ENCODE measurements at places on chromosomes 2 and 18.

DNA sequence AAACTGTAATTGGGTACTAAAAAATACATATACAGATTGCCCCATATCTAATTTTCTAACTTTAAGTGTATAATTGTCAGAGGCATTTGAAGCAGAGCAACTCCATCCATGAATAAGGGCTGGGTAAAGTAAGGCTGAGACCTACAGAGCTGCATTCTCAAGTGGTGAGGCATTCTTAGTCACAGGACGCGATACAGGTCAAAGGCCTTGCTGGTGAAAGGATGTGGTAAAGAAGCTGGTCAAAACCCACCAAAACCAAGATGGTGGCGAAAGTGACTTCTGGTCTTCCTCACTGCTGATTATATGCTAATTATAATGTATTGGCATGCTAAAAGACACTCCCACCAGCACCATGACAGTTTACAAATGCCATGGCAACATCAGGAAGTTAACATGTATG lies 50.0 kb downstream of the SLC8A1 start:
- no peak for DNase-seq

GRCh38 chr2:132550946-132551345 lies 119.1 kb downstream of the LYPD1 start:
- no peak for DNase-seq

GRCh38 chr2:239830121-239831000 lies 194.8 kb downstream of the NDUFA10 start:
- no peak for DNase-seq

DNA sequence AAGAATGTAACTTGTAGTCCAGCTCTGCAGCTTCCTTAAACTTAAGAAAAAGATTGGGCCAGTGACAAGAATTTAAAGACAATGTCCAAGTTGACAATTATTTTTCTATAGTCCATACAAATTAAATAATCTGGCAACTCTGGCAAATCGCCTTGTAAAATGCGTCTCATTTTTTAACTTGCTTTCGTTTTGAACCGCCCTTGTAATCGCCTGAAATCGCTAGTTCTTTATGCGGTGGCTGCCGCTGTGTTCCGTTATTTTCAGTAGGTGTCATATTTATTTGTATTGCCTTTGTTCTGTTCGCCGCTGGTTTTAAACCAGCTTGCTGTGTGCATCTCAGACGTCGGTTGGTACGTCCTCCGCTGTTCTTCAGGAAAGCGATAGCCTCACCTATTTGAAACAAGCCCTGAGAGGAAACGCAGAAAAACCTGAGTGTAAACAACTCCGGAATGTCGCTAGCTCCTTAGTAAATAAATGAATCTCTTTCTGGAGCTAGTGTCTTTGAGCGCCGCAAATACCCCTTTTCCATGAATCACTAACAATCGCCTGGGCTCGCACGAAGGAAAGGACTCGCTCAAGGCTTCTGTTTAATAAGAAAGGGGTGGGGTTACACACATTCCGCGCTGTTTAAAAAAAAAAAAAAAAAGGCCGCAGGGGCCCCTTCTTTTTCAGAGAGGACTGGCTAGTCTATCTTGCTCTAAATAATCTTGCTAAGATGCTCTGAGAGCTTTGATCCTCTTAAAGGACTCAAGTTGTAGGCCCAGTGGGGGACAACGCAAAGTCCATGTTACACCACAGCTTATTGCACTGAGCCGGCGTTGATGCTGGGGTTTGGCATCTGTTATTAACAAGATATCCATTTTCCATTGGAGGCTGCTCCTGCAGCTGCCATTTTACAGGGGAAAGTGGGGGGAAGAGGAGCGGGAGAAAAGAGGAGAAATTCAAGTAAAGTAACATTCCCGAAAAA lies 3.0 kb downstream of the HOXD8 start:
- DNase-seq, result no peak

DNA sequence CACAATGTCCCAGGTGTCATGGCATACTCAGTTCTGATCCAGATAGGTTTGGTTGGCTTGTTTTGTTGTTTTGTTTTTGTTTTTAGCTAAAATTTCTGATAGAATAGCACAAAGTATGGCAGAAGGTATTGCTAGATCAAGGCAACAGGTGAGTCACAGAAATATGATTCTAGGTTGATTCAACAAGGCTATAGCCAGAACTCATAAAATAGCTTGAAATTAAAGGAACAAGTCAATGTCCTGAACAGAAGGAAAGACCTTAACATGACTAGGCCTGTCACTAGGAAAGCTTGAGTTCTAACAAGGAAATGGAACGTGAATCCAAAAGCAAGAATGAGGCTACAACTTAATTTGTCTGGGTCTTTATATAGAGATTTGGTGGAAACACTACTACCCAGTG lies 157.1 kb downstream of the GALNT3 start:
- no peak for DNase-seq

- DNase-seq, result no peak
These were observed 25.3 kb downstream of the DARS1 start for GRCh38 chr2:135960150-135960549.

- peak; percentile 65 for DNase-seq
These were observed at the start of gene VWA3B for GRCh38 chr2:98086491-98087446. Gene VWA3B (plus strand): TSS chr2:98087167. CDS start chr2:98093093, 5,926 bp downstream.

- DNase-seq, result no peak
These were observed 1.9 kb upstream of the OTOS start for GRCh38 chr2:240142256-240142775.

DNA sequence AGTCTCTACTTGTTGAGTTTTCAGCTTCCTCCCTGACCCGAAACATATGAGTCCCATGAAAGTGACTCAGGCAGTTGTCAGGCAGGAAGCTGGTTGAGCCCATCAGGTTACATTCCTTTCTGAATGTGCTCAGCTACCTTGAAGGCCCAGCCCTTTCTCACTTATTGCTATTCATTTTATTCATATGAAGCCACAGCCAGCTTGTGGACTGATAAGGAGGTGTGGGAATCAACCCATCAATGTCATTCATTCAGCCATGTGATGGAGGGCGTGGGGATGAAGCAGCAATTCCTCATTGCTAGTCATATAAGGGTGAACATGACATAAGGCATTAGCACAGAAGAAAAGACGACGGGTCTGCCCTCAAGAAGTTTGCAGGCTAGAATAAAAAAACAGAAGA lies 5.3 kb upstream of the VPS4B start:
- no peak for DNase-seq

DNA sequence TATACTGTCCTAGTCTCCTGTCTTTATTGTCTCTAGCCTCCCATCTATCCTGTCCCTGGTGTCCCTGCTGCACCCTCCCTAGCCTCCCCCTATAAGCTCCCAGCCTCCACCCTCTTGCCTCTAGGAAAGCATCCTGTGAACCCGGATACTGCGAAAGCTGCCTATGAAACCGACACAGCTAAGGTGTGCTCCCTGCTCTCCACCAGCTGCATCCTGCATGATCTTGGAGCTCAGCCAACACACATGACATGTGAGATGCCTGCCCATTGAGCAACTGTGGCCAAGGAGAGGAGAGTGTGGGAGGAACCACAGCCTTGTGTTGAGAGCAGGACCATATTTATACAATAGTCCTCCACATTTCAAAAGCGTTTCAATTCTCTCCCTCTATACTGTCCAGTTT lies 187.1 kb downstream of the ZBTB7C start:
- DNase-seq, result peak; percentile 2

- no peak for DNase-seq
These were observed 105.9 kb downstream of the SOX11 start for GRCh38 chr2:5798084-5798483.

DNA sequence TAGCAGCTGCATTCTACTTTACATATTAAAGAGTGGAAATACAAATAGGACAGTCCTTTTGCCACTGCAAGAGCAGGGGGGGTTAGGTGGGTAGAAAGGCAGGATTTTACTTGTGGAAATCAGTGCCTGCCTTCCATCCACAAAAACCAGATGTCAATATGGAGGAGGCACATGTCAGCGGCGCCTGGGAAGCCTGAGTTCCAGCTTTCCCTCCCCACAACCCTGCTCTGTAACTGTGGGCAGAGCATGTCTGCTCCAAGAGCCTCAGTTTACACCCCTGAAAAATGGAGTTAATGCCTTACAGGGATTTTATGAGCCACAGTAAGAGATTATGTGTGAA lies 32.9 kb downstream of the STEAP3 start:
- DNase-seq, result no peak

GRCh38 chr2:27922842-27923241 lies 32.3 kb downstream of the BABAM2 start:
- no peak for DNase-seq

DNA sequence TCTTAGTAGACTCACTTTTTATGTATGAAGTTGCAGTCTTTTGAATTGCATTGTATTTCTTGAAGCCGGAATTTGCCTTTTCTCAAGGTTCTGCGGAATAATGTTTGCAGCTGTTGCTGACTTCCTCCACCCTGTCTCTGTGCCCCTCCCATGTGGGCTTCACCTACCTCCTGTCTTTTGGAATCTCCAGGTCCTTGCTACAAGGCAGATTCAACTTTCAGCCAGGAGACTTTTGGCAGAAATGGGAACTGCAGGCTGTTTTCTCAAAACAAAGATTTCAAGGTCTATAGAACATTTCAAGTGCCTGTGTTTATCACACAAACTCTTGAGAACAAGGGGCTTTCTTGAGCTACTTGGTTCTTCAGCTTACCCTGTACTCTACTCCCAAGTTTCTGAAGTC lies 25.6 kb downstream of the ZNF236 start:
- DNase-seq, result no peak

DNA sequence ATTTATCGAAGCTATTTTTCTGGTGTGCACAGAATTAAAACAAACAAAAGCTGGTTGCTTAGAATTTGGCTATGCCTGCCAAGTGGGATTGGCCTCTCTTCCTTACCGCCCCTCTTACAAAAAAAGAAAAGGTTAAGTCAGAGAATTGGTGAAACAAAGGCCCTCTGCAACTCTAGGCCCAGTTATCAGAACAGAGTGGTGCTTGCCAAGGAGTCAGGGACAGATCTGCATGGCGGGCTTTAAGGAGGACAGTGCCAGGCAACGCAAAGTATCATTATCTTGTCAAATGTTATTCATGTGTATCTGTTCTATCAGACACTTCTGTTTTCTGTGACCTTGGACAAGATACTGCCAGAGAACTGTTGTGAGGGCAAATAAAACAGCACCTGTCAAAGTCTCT lies 78.3 kb downstream of the TGIF1 start:
- no peak for DNase-seq

DNA sequence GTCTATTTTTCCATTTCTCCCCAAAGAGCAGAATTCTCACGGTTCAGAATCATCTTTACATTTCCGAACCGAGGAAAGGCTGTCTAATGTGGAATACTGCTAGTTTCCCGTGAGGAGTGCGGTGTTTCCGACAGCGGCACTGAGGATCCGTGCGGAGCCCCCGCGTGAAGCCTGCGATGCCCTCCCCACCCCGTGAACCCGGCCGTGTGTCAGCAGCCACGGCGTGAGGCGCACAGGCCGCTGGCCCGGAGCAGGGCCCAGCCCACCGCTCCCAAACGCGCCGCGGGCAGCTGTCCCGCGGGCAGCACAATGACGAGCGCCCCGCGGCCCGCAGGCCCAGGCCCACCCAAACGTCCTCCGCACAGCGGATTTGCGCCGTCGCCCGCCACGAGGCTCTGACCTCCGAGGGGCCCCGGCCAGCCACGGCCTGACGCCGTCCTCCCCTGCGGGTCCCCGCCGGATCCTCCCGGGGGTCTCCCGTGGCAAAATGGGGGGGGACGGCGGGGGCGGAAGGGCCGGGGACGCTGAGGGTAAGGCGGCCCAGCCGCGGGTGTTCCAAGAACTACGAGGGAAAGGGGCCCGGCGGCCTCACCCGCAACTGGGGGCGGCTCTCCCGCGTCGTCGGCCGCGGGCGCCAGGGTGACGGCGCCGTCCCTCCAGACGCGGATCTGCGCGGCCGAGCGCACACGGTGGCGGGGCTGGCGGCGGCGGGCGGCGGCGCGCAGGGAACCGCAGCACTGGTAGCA lies 796 bp downstream of the SPIRE1 start:
- DNase-seq, result no peak

DNA sequence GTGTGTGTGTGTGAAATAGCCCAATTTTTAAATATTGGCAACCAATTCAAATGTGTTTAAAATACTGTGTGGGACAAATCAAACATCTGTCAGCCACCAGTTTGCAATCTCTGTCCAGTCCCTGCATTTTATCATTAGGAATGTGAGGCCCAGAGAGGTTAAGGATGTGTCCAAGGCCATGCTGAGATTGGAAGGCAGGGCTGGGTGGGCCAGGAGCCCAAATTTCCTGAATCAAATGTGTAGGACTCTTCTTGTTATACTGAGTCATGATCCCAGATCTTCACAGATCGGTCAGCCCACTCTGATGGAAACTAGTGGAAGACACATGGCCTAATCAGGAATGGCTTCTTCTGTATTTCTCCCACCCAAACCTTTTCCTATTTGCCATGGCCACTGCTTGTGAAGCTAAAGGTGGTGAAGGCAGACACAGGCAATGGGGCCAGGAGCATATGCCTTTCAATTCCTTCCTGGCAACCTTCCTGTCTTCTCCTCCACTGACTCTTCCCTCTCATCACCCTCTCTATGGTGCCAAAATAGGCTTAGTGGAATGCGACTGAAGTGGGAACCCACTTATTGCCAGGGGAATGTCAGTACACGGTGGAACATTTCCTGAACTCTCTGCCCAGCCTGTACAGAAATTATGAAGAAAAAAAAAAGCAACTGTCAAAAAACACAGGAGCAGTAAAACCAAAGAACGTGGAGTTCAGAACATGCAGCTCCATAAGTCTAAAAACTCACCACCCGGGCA lies 35.5 kb downstream of the ZEB2 start:
- no peak for DNase-seq

DNA sequence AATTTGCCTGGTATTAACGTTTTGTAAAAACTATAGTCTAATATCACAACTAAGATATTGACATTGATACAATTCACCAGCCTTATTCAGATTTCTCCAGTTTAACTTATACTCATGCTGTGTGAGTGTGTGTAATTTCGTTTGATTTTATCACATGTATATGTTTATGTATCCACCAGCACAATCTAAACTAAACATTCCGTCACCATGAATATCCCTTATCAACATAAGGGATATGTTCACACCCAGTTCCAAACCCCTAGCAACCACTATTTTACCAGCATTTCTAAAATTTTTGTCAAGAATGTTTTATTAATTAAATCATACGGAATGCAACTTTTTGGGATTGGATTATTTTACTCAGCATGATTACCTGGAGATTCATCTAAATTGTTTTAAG lies 450.3 kb downstream of the FBXO15 start:
- no peak for DNase-seq

DNA sequence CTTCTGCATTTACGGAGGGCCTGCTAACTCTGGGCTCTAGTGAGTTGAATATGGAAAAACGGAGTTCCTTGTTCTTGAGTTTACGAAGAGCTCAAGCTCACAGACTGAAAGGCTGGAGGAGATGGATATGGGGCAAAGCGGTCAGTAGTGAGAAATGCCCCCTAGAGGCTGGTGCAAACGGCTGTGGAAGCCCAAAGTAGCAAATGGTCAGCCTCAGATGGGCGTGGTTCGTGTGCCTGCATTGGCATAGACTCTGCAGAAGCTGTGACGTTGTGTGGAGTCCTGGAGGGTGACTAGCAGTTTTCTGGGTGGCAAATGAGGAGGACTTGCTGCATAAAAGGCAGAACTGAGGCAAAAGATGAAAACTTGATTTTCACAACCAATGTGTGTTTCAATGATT lies 93.6 kb upstream of the TWIST2 start:
- no peak for DNase-seq

DNA sequence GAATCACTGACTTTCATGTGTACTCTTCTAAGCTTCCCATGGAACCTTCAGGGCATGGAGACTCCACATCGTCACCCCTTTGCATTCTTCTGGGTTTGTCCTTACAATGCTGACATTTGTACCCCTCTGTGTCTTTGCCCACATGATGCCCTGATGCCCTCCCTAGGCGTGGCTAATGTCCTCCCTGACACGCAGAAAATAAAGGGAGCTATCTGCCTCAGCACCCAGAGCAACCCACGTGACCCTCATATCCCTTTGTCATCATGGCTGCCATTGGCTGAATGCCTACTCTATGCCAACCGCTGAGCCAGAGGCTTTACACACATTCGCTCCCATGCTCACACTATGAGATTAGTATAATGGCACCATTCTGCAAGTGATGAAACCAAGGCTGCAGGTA lies 86.4 kb upstream of the KLHL29 start:
- no peak for DNase-seq

Data from NCI-H2227 treated with DMSO at 0.1 percent for 48 hours (cell line).